ENCODE measurements at places on chromosomes 13 and 19.

- no peak for DNase-seq
Measured at GRCh38 chr19:38702278-38702677, 42.0 kb downstream of the CAPN12 start.

- DNase-seq: no peak
Measured at GRCh38 chr19:49926515-49926914, 2.5 kb upstream of the ATF5 start.

- DNase-seq: no peak
Measured at GRCh38 chr19:45446295-45446694, 21.5 kb upstream of the FOSB start.

DNA sequence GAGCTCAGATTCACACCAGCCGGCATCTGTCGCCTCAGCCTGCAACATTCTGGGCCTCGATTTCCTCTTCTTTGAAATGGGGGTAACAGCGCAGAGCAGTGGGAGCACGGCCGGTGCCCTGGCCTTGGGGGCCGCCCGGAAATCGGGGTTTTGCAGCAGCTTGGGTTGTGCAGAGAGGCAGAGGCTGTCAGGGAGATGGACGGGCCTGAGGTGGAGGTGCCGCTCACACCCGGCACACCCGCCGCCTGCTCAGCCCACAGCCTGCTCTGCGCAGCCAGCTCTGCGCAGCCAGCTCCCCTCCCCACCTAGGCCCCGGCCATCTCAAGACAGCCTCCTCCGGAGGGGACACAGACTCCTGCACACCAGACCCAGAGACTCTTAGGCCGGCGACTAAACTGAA, 10.6 kb downstream of the KLF2 start:
- DNase-seq: no peak

DNA sequence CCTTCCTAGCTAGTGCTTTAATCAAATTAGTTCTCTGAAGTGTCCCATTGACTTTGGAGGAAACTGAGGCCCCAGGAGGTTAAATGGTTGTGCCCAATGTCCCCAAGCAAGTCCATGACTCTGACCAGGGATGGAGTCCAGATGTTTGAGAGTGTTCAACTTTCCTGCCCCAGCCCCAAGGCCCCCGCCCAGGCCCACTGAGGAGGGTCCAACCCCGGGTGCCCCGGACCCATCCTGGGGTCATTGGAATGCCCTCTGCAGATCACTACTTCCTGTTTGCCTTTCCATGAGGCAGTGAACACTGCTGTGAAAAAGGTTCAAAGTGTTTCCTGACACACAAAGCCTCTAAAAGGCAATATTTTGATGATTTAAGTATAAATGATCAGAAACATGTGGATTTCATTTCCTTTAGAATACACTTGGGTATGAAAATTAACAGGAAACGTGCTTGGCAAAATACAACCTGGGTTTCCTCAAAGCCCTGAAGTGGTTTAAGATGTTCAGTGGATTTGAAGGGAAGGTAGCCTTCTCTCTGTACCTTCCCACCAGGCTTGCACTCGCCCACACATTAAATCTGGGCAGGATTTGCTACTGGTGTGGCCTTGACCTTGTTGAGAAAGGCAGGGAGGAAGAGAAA, 335.7 kb downstream of the TSHZ3 start:
- DNase-seq: no peak

DNA sequence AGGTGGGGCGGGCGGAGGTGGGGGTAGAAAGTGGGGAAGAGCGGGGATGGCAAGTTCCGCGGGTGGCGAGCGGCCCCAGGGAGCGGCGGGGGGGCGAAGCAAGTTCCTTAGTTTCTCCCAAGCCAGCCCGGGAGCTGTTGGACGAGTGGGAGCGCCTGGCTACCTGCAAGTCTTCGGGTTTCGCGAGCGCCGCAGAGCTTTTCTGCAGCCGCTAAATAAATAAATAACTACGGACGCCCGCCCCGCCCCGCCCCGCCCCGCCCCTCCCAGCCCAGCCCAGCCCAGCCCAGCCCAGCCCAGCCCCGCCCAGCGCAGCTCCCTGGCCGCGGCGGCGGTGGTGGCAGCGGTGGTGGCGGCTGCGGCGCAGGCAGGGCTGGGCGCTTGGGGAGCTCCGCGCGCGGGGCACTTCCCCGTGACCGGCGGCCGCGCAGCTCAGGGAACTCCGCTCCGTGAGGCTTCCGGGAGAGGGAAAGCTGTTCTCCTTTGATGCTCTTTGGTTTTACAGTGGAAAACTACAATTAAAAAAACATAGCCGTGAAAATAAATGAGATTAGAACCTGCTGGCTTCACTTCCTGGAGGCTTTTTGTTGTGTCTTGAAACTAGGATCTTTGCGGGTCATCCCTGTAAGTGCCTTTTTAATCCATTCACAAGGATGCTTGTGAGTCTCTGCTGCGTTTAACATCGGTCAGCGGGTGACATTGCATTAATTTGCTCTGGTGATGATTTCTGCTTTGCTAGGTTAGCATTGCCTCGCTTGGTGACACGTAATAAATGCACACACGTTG, at the start of gene UBE2L5:
UBE2L5 (plus strand) TSS at position 440 of the 786 bp plus-strand sequence. CDS start 5,498 bp downstream, outside the sequence.
- peak; percentile 50 for DNase-seq

GRCh38 chr19:30163663-30164062, 208.5 kb upstream of the ZNF536 start:
- no peak for DNase-seq

DNA sequence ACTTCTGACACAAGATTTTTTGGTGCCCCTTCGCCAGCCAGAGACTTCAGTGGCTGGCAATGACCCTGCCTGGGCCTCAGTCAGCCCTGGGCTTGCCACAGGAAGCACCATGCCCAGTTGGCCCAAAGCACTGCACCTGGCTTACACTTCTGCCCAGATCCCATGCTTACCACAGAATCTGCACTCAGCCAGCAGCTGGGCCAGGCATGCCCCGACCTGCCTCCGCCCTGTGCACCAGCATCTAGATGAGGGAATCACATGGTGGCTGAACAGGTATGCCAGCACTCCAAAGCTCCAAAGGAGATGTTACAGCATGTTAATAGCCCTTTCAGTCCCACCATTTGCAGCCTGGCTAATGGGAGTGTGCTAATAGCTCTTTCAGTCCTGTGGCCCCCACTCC, 690.9 kb downstream of the SLITRK6 start:
- DNase-seq: no peak

GRCh38 chr13:45544520-45544919, 71.0 kb downstream of the ERICH6B start:
- no peak for DNase-seq

DNA sequence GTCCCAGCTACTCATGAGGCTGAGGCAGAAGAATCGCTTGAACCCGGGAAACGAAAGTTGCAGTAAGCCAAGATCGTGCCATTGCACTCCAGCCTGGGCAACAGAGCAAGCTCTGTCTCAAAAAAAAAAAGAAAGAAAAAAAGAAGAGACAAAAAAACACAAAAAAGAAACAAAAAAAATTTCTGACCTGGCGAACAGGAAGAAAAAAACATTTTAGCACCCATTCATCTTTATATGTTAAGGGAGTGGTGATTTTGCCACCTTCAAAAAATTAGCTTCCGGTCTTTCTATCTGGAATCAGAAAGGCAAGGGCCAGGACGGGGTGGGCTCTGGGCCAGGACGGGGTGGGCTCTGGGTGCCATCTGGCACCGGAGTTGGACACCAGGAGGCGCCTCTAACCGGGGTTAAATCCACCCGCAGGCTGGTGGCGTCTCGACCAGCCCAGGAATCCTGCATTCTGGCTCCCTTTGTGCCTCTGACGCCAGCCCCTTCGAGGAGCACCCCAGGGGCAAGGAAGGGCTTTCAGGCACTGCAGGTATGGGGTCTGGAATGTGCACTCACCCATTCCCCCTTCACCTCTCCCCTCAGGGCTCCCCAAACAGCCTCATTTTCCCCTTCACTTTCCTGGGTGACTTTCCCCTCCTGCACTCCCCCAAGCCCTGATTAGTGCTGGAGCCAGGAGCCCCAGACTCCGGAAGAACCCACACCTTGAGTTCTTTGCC, 10.4 kb upstream of the ZSWIM4 start:
- DNase-seq: peak; percentile 50

DNA sequence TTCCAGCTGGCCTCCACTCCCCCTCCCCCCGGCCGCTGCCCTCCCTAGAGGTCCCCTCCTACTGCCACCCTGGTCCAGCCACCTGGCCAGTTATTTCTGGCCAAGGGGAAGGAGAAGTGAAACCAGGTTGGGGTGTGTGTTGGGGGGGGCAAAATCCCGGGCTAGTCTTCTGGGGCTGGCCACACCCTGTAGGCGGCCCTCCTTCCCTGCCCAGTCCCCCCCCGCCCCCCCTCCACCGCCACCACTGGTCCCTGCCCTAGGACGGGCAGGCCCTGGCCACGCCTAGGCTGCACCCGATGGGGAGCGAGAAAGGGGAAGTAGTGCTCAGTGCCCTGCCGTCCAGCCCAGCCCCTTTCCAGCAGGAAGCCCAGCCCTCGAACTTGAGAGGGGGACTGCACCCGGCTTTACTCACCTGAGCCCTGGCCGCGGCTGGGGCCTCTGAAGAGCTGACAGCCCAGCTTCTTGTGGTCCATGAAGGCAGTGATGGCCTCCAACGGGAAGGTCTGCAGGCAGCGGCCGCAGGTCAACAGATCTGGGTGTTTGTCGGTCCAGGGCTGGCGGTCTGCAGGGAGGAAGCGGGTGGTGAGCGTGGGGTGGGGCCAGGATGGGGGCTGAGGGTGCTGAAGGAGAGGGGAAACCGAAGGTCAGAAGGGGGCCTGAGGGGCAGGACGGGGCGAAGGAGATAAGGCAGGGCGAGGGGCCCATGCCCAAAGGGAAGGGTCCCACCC, 813 bp downstream of the ZNF296 start:
- DNase-seq: peak; percentile 21
